ENCODE measurements at places on chromosomes 7 and 10.

GRCh38 chr7:131219312-131220041 is 108.2 kb upstream of the MKLN1 start:
- no peak for DNase-seq

- DNase-seq: no peak
Observed at GRCh38 chr7:149459540-149460452, 1.1 kb downstream of the ZNF777 start.

DNA sequence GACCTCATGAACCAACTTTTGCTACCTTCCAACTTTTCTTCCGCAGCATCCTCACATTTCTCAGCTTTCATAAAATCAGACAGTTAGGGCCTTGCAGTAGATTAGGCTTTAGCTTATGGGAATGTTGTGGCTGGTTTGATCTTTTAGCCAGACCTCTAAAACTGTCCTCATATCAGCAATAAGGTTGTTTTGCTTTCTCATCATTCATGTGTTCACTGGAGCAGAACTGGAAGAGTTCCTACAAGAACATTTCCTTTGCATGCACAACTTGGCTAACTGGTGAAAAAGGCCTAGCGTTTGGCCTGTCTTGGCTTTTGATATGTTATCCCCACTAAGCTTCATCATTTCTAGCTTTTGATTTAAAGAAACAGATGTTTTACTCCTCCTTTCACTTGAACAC is 130.0 kb upstream of the LRRTM3 start:
- DNase-seq: no peak

GRCh38 chr7:114567416-114567815 is 152.8 kb downstream of the FOXP2 start:
- no peak for DNase-seq

DNA sequence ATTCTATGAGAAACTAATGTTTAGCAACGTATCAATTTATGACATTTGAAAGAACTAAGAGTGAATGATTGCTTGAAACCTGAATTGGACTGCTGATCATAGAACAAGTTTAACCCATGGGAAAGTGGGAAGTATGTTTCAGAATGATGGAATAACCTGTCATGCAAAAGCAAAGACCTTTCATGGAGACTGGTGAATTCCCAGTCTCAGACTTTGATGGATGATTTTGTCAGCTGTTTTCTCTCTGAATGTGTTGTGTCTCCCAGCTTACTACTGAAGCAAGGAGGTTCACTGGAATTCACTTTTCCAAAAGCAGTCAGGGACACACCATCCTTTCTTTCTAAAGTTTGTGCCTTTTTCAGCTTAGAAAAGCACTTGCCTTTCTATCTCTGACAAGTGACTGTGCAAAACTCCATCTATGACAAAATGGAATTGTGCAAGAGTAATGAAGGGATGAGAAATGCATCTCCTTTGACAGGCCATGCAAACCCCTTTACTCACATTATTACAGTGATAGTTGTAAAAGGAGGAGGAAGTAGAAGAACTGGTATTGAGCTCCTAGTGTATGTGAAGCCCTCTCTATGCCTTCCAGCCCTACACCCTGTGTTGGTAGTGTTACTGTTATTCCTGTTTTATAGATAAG is 176.1 kb downstream of the PRKG1 start:
- DNase-seq: no peak

- no peak for DNase-seq
Observed at GRCh38 chr10:73956476-73957359, 41.2 kb upstream of the VCL start.

All from AG04449 (cell line).